ENCODE measurements at places on chromosomes 2 and 18.

- DNase-seq = no peak
Measured at GRCh38 chr2:156800781-156801361, 364.7 kb downstream of the GPD2 start.

- no peak for DNase-seq
Measured at GRCh38 chr2:201157694-201158093, 25.2 kb upstream of the CASP10 start.

DNA sequence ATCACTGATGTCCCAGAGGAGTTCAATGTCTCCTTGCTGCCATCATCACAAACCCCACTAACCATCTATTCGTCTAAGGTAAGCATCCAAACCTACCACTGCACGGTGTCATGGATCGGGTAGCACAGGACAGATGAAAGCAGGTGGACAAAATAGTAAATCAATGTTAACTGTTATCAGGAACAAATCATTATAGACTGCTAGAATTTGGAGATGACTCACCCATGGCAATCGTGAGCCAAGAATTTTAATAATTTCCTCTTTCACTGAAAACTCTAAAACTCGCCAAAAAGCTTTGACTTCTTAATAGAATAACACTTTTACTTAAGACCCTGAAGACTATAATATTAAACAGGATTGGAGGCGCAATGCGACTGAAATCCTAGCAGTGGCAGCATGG, 33.7 kb upstream of the BZW1 start:
- no peak for DNase-seq

GRCh38 chr2:140639628-140640027, 1491.2 kb downstream of the LRP1B start:
- no peak for DNase-seq

DNA sequence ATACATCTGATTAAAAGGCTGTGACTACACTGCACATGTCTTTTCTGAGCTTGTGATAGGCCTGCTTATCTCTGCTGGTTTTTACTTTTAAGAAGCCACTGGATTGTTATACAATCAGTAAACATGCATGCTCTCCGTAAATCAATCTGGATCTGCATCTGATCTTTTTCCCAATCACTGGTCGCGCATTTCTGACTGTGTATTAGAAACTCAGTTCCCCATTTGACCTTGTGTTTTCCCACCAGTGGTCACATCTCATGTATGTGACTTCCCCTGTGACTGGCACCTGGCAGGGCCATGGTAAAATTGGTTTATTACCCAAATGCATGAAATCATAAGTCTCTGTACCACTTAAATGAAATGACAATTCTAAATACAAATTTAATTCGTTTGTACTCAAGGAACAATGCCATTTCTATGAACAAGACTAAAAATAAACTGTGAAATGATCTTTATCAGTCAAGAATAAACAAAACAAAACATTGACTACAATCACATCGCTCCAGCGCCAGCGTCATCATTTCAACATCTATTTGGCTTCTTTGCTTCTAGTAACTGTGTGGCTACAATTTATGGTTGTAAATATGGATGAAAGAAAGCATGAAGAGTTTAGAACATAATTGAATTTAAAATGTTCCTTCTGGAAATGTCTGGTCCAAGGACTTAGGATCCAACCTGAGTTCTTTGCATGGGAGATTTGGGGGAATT, 396.6 kb upstream of the TRIB2 start:
- no peak for DNase-seq
